ENCODE measurements at places on chromosomes 4 and X.

DNA sequence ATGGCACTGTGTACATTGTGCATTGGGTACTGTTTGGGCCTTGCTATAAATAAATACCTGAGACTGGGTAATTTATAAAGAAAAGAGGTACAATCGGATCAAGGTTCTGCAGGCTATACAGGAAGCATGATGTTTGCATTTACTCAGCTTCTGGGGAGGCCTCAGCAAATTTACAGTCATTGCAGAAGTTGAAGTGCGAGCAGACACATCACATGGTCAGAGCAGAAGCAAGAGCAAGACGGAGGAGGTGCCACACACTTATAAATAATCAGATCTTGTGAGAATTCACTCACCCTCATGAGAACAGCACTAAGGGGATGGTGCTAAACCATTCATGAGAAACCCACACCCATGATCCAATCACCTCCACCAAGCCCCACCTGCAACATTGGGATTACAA is 505.0 kb downstream of the ARAP2 start:
- no peak for DNase-seq

DNA sequence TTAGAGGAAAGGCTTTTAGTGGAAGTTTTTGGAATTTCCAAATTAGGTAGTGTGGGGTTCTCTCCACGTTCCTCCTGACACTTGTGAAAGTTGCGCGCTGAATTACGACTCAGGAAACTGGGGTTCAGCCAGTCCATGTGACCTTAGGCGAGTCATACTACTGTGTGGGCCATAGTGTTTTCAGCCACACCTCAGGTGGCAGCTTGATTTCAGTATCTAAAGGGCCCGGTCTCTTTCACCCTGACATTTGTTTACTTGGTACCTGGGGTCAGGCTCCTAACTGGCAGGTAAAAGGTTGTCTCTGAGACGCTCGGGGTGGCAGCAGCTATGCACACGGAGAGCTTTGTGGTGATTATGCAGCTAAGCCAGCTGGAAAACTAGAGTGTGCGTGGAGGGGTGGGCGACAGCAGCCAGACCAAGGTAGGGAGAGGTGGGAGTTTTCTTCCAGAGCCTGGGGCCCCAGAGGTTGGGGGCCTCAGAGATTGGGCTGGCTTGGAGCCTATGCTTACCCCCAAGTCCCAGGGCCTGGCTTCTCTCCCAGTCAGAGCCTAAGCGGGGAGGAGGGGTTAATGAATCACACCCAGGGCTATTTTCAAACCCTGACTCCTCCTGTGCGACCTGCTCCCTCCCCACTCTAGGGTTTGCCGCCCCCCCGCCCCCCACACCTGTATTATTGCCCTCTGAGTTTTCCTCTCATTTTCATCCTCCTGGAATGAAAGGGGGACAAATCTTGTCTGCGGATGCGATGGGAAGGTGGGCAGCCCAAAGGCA is 47.2 kb downstream of the STARD8 start:
- DNase-seq = no peak

DNA sequence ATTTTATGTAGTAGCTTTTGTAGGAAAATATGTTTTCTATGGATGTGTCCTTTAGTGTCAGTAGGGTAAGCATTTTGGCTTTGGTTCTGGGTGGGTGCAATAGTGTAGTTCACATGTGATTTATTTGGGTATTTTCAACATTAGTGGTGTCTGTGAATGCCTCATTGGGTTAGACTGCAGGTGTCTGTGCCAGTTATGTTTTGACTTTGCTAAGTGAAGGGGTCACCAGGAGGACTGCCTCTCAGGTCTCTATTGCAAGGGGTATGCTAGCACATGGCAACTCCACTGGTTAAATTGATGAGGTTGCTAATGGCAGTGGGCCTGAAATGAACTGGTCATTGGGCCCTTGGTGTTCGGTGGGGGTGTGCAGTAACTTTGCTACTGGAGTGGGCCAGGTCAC is 467.1 kb downstream of the NAF1 start:
- no peak for DNase-seq

DNA sequence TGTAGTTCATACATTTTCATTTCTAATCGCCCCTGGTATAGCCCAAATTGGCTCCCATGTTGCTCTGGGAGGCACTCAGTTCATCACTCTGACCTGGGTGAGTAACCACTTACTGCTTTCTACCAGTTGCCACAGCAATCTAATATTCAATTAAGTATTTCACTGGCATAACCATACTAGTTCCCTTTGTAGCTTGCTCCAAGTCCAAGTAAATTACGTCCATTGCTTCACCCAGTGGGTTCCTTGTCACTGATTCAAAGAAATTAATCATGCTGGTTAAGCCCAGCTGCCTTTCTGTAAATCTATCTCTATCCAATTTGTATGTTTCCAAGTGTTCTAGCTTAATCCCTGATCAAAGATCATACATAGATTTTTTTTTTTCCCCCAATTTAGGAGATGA is 92.0 kb upstream of the CBR4 start:
- DNase-seq = no peak

GRCh38 chr4:100317032-100317864 is 127.0 kb upstream of the DDIT4L start:
- DNase-seq = no peak
